Thoracic aorta (tissue), 2 donors: ENCODE measurements at places on chromosomes 7 and 10.

GRCh38 chr10:83539528-83540308 is 599.6 kb upstream of the GHITM start:
- H3K27ac ChIP-seq = no peak overlapping the region
- H3K4me3 ChIP-seq = no peak overlapping the region
- no peaks in the 10 kb centered on the region for H3K4me1 ChIP-seq
- no peaks in the 10 kb centered on the region for H3K36me3 ChIP-seq

DNA sequence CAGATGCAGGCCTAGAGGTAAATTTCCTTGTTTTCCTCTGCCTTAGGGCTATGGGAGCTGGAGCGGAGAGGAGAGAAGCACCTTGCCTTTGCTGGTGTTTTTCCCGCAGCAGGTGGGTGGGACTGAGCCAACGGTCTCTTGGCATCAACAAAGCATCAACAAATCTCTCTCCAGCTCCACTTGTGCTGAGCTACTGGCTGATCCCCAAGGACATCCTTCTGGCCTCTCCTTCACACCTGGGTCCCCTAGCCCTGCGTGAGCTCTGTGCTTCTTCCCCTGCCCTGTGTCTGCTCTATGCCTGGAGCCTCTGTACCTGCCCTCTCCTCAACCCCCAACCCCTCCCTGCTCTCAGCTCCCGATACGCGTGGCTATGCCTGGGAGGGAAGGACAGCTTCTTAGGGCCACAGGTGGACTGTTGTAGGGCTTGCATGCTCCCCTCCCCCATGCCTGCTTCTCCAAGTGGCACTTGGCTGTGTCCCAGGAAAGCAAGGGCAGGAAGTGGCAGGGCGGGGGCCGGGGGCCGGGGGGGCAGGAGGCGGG is 3.2 kb upstream of the CLDN4 start:
- H3K27ac ChIP-seq = no peak overlapping the region
- no peaks in the 10 kb centered on the region for H3K36me3 ChIP-seq
- H3K27me3 ChIP-seq = no peaks in the 10 kb centered on the region

DNA sequence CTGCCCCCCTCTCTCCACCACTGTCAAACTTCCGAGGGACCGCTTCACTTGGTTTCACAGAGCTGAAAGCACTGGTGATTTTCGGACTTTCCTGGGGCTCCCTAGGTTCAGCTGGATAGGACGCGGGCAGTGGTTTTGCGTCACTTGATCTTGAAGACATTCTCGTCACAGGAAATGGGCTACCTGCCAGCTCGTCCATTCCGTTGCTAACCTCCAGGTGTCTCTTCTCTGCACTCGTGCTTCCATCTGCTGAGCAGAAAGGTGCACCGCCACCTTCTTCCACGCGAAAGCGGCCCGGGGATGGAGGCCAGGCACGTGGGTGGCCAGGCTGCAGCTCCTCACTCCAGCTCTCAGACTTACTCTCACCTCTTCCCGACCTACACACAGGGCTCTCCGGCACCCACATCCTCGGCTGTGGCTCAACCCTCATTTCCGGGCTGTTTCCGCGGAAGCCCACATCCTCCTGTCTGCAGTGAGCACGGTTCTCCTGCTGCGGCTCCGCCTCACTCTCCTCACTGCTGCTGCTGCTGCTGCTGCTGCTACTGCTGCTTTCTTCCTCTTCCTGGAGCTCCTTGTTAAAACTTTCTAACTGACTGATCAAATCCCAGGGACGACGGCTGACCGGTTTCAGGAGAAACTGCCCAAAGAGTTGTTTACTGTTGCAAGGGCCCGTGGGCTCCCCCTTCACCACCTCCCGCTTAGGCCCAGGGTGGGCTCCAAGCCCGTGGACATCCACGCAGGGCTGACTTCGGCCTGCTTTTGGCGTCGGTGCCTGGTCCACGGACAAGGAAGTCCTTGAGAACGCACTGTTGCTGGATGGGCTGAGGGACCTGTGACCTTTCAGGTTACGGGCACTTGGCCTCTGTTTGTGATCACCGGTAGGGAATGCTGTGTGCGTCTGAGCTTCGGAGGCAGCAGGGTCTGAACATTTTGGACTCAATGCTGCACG is 32.1 kb downstream of the JCAD start:
- peak overlapping the region; percentile 44 for H3K4me3 ChIP-seq
- no peaks in the 10 kb centered on the region for H3K27me3 ChIP-seq
- no peak for DNase-seq
- no peaks in the 10 kb centered on the region for H3K36me3 ChIP-seq
- peaks cover 17% of the 10 kb centered on the region for H3K4me1 ChIP-seq

DNA sequence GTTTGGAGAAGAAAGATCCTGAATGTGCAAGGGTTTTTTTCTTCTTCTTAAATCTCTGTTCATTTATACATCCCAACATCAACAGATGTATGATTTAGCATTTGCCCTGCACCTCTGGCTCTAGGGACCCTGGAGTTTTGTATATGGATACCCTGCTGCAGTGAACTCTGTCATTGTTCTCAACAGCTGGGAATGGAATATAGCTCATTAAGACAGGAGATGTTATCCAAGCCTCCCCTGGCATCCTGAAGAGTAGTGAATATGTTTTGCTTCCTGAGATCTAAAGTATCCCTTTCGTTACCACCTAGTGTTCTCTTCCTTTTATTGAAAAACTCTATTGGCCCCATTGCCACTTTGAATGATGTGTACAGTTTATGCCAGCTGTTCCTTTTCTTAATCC is 275.9 kb downstream of the EXOC4 start:
- no peak overlapping the region for H3K4me3 ChIP-seq
- H3K27me3 ChIP-seq = no peaks in the 10 kb centered on the region
- H3K4me1 ChIP-seq = peaks cover 5% of the 10 kb centered on the region
- no peaks in the 10 kb centered on the region for H3K36me3 ChIP-seq

- no peak for DNase-seq
- no peaks in the 10 kb centered on the region for H3K36me3 ChIP-seq
- no peak overlapping the region for H3K27ac ChIP-seq
- H3K27me3 ChIP-seq = no peaks in the 10 kb centered on the region
- no peak overlapping the region for H3K4me3 ChIP-seq
Measured at GRCh38 chr7:32427769-32428291, 62.4 kb downstream of the LSM5 start.

DNA sequence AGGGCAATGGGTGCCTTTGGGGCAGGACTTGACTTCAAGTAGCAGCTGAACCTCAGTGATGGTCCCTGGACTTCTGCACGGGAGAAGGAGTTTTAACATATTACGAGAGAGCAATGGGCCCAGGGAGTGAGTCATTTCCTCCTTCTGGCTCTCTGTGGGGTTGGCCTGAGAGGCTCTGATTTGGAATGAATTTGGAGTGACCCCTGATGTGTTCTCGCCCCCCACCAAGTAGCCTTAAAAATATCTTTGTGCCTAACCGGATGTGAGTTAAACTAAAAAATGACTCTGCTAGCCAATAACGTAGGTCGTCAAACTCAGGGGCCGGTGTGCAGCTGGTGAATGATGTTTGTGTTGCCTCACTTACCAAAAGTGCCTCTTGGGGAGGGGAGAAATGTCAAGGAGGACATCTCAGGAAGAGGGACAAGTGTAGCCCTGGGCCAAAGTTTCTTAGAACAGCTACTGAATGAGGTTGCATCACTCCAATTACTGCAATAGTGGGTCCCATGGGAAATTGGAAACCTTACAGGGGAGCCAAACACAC is 656.6 kb downstream of the INHBA start:
- DNase-seq = no peak
- no peak overlapping the region for H3K4me3 ChIP-seq
- H3K27me3 ChIP-seq = no peaks in the 10 kb centered on the region
- no peaks in the 10 kb centered on the region for H3K36me3 ChIP-seq
- H3K27ac ChIP-seq = no peak overlapping the region
- no peaks in the 10 kb centered on the region for H3K4me1 ChIP-seq

- no peaks in the 10 kb centered on the region for H3K27me3 ChIP-seq
- peak overlapping the region; percentile 3 for H3K27ac ChIP-seq
- peak overlapping the region; percentile 32 for H3K4me3 ChIP-seq
- no peak for DNase-seq
- no peaks in the 10 kb centered on the region for H3K36me3 ChIP-seq
- peaks cover 34% of the 10 kb centered on the region for H3K4me1 ChIP-seq
Measured at GRCh38 chr7:92635538-92635937, 45.3 kb upstream of the FAM133B start.

DNA sequence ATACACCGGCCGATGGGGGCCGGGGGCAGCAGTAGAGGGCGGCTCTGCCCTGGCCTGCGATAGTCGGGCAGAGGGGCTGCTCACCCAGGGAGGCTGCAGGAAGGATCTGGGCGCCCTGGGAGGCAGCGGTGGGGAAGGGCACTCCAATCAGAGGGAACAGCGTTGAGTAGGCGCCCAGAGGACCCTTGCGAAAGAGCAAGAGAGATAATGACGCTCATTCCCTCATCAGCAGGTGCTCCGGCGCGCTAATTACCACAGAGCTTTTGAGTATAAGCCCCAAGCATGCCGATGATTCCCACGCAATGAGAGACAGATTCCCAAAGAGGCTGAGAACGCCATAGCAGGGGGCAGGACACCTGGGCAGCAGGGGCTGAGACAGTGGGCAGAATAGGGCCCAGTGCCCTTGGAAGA is 215.3 kb downstream of the MAD1L1 start:
- DNase-seq = no peak
- H3K36me3 ChIP-seq = no peaks in the 10 kb centered on the region
- H3K27ac ChIP-seq = no peak overlapping the region
- H3K4me3 ChIP-seq = no peak overlapping the region
- peaks cover 23% of the 10 kb centered on the region for H3K4me1 ChIP-seq

DNA sequence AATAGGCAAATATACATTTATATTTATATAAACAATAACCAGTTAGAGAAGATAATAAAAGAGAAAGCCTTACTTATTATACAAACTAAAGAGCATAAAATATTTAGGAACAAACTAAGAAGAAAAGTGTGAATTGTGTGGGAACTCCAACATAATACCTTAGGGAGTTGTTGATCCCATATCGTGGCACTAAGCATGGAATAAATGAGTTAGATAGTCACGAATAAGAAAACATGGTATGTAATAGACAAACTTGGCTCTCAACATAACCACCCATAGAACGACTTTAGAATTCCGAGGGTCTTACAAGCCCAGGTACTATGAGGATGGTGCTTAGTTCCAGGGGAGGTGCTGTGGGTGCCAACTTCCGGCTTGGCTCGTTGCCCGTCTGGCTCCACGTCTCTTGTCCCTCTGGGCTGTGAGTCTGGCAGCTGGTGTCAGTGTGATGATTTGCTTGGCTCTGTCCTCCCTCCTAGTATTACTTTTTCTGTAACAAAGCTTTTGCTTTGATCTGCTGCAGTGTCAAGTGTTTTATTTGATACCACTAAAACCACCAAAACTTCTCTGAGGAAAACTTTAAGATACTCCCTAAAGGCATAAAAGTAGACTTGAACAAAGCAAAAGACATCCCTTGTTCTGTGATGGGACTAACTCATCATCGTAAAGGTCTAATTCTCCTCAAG is 9.5 kb upstream of the RBM20 start:
- peak overlapping the region; percentile 14 for H3K4me3 ChIP-seq
- no peaks in the 10 kb centered on the region for H3K36me3 ChIP-seq
- H3K27me3 ChIP-seq = no peaks in the 10 kb centered on the region
- DNase-seq = no peak
- H3K4me1 ChIP-seq = peaks cover 52% of the 10 kb centered on the region
- H3K27ac ChIP-seq = no peak overlapping the region

- H3K4me1 ChIP-seq = peaks cover 32% of the 10 kb centered on the region
- peak overlapping the region; percentile 32 for H3K4me3 ChIP-seq
- H3K36me3 ChIP-seq = no peaks in the 10 kb centered on the region
- no peak for DNase-seq
Measured at GRCh38 chr10:29412485-29412884, 123.6 kb downstream of the LYZL1 start.

- no peak overlapping the region for H3K27ac ChIP-seq
- no peaks in the 10 kb centered on the region for H3K27me3 ChIP-seq
- no peaks in the 10 kb centered on the region for H3K36me3 ChIP-seq
- no peak overlapping the region for H3K4me3 ChIP-seq
- no peak for DNase-seq
Measured at GRCh38 chr7:101677391-101677790, 48.3 kb upstream of the MYL10 start.

- no peaks in the 10 kb centered on the region for H3K36me3 ChIP-seq
- DNase-seq = no peak
- H3K4me1 ChIP-seq = no peaks in the 10 kb centered on the region
- H3K4me3 ChIP-seq = peak overlapping the region; percentile 84
Measured at GRCh38 chr7:130141161-130141883, 63.9 kb downstream of the TMEM209 start.

GRCh38 chr7:17405786-17406185 is 107.3 kb downstream of the AHR start:
- no peaks in the 10 kb centered on the region for H3K36me3 ChIP-seq
- H3K4me3 ChIP-seq = no peak overlapping the region
- H3K4me1 ChIP-seq = peaks cover 14% of the 10 kb centered on the region
- no peak for DNase-seq
- H3K27me3 ChIP-seq = no peaks in the 10 kb centered on the region

GRCh38 chr7:142896741-142897379 is 11.3 kb upstream of the TRPV6 start:
- no peak overlapping the region for H3K27ac ChIP-seq
- H3K4me1 ChIP-seq = no peaks in the 10 kb centered on the region
- no peak overlapping the region for H3K4me3 ChIP-seq
- no peak for DNase-seq
- H3K36me3 ChIP-seq = no peaks in the 10 kb centered on the region

DNA sequence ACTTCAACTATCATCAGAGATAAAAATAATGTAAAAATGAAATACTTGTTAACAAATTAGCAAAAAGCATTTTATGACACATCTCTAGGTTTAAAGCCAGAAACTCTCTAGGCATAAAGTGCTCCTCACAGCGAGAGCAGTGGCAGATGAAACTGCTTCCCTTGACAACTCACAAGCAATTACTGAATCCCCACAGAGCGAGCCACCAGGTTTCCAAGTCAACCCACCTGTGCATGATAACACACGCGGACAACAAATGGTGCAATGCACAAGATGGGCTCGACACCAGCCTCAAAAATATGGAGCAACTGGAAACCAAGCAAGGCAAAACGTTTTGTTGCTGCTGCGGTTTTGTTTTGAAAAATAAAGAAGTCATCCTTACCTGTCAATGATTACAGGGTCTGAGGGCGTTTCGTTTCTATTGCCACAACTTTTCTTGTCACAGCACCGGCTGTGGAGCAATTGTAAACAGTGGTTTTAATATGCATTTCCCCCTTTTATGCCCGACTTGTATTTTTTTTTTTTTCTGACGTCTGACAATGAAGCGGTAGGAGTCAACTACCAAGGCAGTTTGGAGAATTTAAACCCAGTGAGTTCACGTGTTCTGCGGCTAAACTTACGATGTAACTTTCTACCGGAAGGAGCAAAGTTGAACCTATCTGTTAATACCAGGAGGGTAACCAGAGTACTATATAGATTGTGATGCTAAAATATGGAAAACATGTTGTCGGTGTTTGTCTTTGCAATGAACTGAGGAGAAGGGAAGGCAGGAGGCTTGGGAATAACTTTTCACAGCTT is 7.0 kb downstream of the EBF3 start:
- no peak for DNase-seq
- peaks cover 12% of the 10 kb centered on the region for H3K27me3 ChIP-seq
- no peaks in the 10 kb centered on the region for H3K36me3 ChIP-seq
- H3K4me1 ChIP-seq = peaks cover 7% of the 10 kb centered on the region
- no peak overlapping the region for H3K4me3 ChIP-seq
